ENCODE measurements at places on chromosomes 4 and X. TPM values are rescaled to one million over a fixed set of nuclear protein-coding genes. Genes with fewer than 3 reads are reported as not detected.
A peak's percentile ranks its signal among the peaks of the same experiment; 100 is the strongest.

- no peaks in the 10 kb centered on the region for H3K27me3 ChIP-seq
- no peak overlapping the region for H3K27ac ChIP-seq
- no peaks in the 10 kb centered on the region for H3K36me3 ChIP-seq
- DNase-seq: no peak
- H3K4me1 ChIP-seq: no peaks in the 10 kb centered on the region
- no peak overlapping the region for H3K4me3 ChIP-seq
These were observed 393.7 kb downstream of the PPP3CA start for GRCh38 chr4:100953616-100954015.

DNA sequence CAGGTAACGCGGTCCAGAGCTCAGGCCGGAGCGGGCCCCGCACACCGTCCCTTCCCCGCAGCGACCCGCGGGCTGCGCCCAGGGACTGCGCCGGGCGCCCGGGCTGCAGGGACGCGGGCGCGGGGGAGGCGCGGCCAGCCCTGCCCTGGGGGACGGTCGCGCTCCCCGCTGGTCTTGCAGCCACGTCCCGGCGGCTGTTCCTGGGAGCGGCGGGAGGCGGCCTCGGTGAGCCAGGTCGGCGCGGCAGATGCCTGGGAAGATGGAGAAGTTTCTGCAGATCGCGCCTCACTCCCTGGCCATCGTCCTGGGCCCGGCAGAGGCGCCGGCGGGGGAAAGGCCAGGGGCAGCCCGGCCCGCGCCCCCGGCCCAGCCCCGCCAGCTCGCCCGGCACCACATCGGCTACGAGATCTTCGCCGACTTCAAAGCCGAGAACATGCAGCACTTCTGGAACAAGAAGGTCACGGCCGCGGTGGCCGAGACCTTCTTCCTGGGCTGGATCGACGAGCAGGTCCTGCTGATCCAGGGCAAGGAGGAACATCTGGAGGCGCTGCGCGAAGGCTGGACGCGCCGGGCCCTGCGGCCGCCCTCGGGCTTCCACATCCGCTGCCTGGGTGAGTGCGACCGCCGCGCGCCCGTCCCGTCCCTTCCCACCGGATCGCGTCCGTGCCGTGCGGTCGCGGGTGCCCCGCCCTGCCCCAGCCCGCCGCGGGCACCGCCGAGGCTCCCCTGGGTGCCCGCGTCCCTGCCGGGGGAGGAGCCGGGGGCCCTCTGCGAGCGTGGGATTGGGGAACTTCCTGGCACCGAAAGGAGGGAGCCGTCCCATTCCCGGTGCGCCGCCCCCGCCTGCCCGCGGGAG, 107.4 kb upstream of the STOX2 start:
- H3K4me1 ChIP-seq: peaks cover 39% of the 10 kb centered on the region
- no peaks in the 10 kb centered on the region for H3K36me3 ChIP-seq
- H3K4me3 ChIP-seq: peak overlapping the region; percentile 82
- peak overlapping the region; percentile 91 for H3K27ac ChIP-seq
- peaks cover 32% of the 10 kb centered on the region for H3K27me3 ChIP-seq
- peak; percentile 36 for DNase-seq

- no peaks in the 10 kb centered on the region for H3K27me3 ChIP-seq
- H3K4me3 ChIP-seq: no peak overlapping the region
- no peak for DNase-seq
- no peak overlapping the region for H3K27ac ChIP-seq
- no peaks in the 10 kb centered on the region for H3K36me3 ChIP-seq
These were observed 246.5 kb downstream of the PPP1R2C start for GRCh38 chrX:42531441-42531840.

The SYTL5 gene
- total RNA-seq: 0.41 TPM

DNA sequence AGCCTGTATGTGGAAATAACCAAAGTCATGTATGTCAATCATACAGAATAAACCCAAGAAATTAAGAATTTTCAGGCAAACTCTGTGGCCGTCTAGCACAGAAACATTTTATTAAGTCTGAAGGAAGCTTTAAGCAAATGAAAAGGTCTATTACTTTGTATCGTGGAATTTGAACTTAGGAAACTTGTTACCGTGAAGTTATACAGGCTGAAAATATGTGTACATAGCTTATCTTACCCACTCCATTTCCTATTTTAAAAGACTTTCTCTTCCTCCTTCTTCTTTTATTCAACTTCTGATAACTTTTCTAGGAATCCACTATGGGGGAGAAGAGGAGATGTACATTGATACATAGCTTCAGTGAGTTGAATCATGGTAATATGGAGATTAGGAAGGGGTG, 108.3 kb downstream of the AGTR2 start:
- H3K27me3 ChIP-seq: no peaks in the 10 kb centered on the region
- no peak for DNase-seq
- H3K4me3 ChIP-seq: no peak overlapping the region

DNA sequence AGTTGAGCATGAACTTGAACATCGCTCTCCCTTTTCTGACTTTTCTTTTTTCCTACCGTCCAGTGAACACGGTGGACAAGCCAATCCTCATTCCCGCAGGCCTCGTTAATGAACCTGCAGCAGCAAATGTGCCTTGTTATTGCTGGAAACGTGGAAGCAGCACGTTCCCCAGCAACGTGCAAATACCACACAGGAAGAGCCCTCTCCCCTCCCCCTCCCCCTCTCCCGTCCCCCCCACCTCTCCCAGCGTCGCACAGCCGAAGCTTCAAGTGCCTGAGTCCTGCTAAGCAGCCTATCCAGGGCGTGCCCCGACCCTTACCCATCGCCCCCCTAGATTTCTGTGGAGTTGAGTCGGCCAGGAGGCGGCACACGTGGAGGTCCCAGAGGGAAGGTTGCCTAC, 219.9 kb downstream of the BCOR start:
- no peak overlapping the region for H3K4me3 ChIP-seq
- DNase-seq: no peak
- H3K27ac ChIP-seq: no peak overlapping the region
- H3K27me3 ChIP-seq: no peaks in the 10 kb centered on the region

- no peak for DNase-seq
- no peaks in the 10 kb centered on the region for H3K36me3 ChIP-seq
- no peak overlapping the region for H3K4me3 ChIP-seq
- no peak overlapping the region for H3K27ac ChIP-seq
These were observed 49.2 kb upstream of the CAPN6 start for GRCh38 chrX:111319451-111319850.

The DUX4 gene
- total RNA-seq: not detected

- no peaks in the 10 kb centered on the region for H3K27me3 ChIP-seq
- no peak overlapping the region for H3K27ac ChIP-seq
- no peaks in the 10 kb centered on the region for H3K36me3 ChIP-seq
- peaks cover 15% of the 10 kb centered on the region for H3K4me1 ChIP-seq
These were observed 39.0 kb upstream of the RASL11B start for GRCh38 chr4:52822972-52823701.

The TLL1 gene
- total RNA-seq: 1.0 TPM

The NPY2R gene
- total RNA-seq: not detected

The FAM47E gene
- 3.0 TPM for total RNA-seq

GRCh38 chr4:123786163-123786915, 389.7 kb downstream of the SPRY1 start:
- no peak for DNase-seq
- peak overlapping the region; percentile 69 for H3K27ac ChIP-seq
- no peaks in the 10 kb centered on the region for H3K36me3 ChIP-seq
- no peaks in the 10 kb centered on the region for H3K27me3 ChIP-seq
- no peak overlapping the region for H3K4me3 ChIP-seq

DNA sequence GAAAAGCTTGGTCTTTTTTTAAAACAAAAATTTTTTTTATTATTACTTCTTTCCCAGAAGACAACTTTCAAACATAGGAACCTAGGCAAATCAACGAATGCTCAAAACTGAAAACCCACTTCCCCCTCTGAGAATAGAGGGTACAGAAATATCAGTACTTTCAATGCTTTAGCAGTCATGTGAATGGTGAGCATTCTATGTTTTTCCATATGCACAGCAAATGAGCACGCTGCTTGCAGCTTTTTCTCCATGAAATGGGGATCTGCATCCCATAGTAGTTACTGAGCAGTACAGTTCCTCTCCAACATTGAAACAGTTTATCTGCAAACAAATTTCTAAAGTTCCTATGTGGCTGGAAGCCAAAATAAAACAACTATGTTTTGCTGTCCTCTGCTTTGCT, 108.4 kb upstream of the BMP2K start:
- H3K36me3 ChIP-seq: no peaks in the 10 kb centered on the region
- peak overlapping the region; percentile 36 for H3K27ac ChIP-seq
- H3K4me1 ChIP-seq: peaks cover 23% of the 10 kb centered on the region
- no peak overlapping the region for H3K4me3 ChIP-seq
- no peak for DNase-seq
- no peaks in the 10 kb centered on the region for H3K27me3 ChIP-seq

The TMPRSS11F gene
- total RNA-seq: not detected

The RHOXF2 gene
- not detected for total RNA-seq

DNA sequence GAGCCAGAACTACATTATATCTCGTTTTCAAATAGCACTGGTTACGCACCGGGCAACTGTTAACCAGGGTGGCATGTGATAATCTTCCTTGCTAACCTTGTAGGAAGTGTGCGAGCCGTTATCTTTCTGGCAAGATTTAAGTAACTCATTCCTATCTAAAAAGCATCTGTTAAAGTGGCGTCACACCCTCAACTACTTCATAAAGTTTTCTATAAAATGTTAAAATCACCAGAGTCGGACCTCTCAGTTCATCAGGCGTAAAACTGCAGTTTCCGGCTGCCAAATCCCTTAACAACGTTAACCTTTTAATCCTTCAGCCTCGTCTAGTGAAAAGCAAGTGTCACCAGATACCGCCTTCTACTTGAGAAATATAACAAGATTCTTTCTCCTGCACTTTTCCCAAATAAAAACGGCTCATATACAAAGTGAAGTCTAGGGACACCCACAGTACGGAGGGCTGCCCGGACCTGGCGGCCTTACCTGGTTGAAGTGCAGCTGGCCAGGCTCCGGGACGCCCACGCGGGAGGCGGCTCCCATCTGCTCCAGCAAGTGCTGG, 1.2 kb downstream of the SLC39A8 start:
- no peaks in the 10 kb centered on the region for H3K27me3 ChIP-seq
- H3K27ac ChIP-seq: peak overlapping the region; percentile 63
- no peaks in the 10 kb centered on the region for H3K36me3 ChIP-seq
- H3K4me3 ChIP-seq: peak overlapping the region; percentile 75
- H3K4me1 ChIP-seq: peaks cover 26% of the 10 kb centered on the region

GRCh38 chr4:41844327-41844726, 90.9 kb upstream of the TMEM33 start:
- no peaks in the 10 kb centered on the region for H3K36me3 ChIP-seq
- peaks cover 73% of the 10 kb centered on the region for H3K27me3 ChIP-seq
- H3K27ac ChIP-seq: no peak overlapping the region
- H3K4me1 ChIP-seq: no peaks in the 10 kb centered on the region
- no peak for DNase-seq

GRCh38 chrX:39204945-39205344, 403.7 kb downstream of the MID1IP1 start:
- DNase-seq: no peak
- no peaks in the 10 kb centered on the region for H3K27me3 ChIP-seq
- no peak overlapping the region for H3K27ac ChIP-seq
- no peaks in the 10 kb centered on the region for H3K4me1 ChIP-seq

DNA sequence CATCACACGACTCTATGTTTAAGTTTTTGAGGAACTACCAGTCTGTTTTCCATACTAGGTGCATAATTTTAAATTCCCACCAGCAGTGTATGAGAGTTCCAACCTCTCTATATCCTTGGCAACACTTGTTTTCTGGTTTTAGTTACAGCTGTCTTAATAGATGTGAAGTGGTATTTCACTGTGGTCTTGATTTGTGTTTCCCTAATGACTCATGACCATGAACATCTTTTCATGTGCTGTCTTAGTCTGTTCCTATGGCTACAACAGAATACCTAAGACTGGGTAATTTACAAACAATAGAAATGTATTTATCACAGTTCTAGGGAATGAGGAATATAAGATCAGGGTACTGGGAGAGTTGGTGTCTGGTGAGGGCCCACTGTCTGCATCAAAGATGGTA, 51.5 kb upstream of the GPR78 start:
- DNase-seq: no peak
- H3K27ac ChIP-seq: no peak overlapping the region
- H3K4me3 ChIP-seq: no peak overlapping the region
- no peaks in the 10 kb centered on the region for H3K4me1 ChIP-seq

DNA sequence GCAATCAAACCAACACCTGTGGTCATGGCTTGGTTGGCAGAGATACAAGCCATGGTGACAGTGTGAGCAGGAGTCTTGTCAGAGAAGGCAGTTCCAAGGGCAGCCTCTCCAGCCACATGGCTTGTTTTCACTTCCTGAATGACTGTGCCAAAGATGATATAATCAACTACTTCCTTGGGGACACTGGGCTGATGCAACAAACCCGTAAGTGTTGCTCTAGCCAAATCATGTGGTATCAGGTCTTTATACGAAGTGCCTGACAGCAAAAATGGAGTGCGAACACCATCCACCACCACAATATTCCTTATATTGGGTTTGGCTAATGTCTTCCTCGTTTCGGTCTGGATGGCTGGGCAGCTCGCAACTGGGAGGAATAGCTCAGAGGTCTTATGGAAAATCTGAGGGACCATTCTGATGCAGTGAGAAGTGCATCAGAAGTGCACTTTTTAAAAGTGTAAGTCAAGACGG, 922.0 kb downstream of the NLGN4X start:
- no peak overlapping the region for H3K27ac ChIP-seq
- H3K4me1 ChIP-seq: no peaks in the 10 kb centered on the region
- H3K27me3 ChIP-seq: no peaks in the 10 kb centered on the region

DNA sequence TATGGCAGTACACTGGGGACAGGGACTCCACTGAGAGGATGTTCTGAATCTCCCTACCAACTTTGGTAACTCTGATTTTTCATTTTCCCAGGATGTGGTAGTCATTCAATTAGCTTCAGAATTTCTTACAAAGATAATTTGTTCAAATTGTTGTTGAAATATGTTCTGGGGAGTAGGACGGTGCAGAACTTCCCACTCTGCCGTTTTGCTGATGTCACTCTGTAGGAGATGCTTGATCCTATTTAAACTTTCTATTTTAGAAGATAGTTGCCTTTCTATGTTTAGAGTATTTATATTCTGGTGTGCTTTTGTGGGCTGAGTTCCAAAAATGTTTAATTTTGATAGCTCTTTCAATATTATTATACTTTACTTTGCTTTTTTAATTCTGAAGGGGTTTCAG, 55.2 kb downstream of the ADAM29 start:
- no peaks in the 10 kb centered on the region for H3K27me3 ChIP-seq
- H3K4me1 ChIP-seq: no peaks in the 10 kb centered on the region
- H3K4me3 ChIP-seq: no peak overlapping the region
- no peak overlapping the region for H3K27ac ChIP-seq
- no peaks in the 10 kb centered on the region for H3K36me3 ChIP-seq

GRCh38 chr4:185127021-185127925, 15.8 kb upstream of the SLC25A4 start:
- peak; percentile 22 for DNase-seq
- H3K27me3 ChIP-seq: peaks cover 4% of the 10 kb centered on the region
- H3K27ac ChIP-seq: peak overlapping the region; percentile 94
- peaks cover 26% of the 10 kb centered on the region for H3K4me1 ChIP-seq
- H3K4me3 ChIP-seq: peak overlapping the region; percentile 80
- H3K36me3 ChIP-seq: no peaks in the 10 kb centered on the region

- H3K36me3 ChIP-seq: no peaks in the 10 kb centered on the region
- peaks cover 25% of the 10 kb centered on the region for H3K4me1 ChIP-seq
- H3K27me3 ChIP-seq: no peaks in the 10 kb centered on the region
- no peak for DNase-seq
- H3K4me3 ChIP-seq: no peak overlapping the region
These were observed 119.2 kb downstream of the IRF2 start for GRCh38 chr4:184355111-184355604.
